ENCODE measurements at places on chromosomes 1 and 21.
A peak's percentile ranks its signal among the peaks of the same experiment; 100 is the strongest.

- DNase-seq: no peak
Observed at GRCh38 chr21:32364796-32365195, 28.0 kb downstream of the URB1 start.

DNA sequence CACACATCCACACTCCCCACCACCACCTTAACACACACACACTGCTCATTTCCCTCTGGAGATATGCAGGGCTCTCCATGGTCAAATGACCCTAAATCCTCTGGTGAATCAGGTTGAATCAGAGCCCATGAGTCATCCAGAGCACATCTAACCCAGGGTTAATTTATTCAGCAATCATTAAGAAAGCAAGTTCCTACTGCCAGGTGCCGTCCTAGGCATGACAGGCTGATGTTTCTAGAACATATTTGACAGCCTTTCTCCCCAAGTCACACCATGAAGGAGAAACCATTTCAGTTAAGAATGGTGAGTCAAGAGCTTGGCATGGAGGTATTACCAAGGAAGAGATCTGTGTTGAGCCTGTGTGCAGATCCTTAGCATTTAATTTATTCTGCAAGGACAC, 194.3 kb upstream of the CAMK1G start:
- DNase-seq: no peak

DNA sequence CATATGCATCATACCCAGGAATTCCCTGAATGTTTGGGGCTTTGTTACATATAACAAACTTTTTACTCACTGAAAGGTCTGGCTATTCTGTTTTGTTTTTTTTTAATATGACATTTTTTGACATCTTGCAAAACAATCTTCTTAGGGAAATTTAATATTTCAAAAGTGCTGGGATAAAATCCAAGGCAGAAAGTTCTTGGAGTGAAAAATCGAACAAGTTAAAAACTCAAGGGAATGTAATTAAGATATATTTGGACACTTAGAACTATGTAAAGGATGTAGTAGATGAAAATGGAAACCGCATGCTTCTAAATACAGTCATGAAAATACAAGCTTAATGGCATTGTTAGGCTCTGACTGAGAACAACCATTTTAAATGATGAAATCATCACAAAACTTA, 8.6 kb downstream of the CHODL start:
- no peak for DNase-seq

DNA sequence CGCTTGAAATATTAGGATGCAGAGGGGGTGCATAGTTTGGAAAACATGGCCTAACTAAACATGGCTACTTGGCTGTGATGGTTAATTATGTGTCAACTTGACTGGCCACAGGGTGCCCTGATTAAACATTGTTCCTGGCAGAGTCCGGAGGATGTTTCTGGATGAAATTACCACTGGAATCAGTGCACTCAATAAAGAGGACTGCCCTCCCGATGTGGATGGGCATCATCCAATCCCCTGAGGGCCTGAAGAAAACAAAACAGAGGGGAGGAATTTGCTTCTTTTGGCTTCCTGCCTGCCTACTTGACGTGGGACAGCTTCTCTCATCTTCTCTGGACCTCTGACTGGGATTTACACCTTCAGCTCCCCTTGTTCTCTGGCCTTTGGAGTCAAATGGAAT, 79.1 kb upstream of the KCNE2 start:
- no peak for DNase-seq

DNA sequence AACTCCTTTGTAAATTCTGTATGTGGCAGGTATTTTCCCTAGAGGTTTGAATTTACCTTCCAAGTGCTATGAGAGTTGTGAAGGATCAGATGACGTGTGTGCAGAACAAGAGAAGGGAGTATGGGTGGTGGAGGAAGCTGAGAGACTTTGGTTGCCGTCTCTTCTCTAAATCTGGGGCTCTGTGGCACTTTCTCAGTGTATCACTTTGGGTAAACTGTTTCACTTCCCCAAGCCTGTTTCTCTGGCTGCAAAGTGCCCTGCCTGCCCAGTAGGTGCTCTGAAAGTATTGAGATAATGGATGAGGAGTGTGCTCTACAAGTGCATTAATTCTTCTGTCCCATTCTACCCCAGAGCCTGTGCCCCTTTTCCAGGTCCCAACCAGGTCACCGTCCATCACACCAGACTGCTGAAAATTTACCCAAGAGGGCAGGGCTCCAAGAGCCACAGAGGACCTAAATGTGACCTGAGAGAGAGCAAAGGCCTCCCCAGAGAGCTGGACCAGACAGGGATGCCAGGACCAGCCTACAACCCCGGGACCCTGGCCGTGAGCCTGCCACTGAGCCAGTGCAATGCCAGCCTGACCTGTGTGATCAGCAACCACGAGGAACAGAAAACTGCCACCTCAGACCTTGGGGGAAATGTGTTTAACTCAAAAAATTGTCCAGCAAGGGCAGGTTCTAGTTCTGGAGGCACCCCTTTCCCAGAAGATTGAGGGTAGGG, 131.6 kb upstream of the ETV3 start:
- no peak for DNase-seq

DNA sequence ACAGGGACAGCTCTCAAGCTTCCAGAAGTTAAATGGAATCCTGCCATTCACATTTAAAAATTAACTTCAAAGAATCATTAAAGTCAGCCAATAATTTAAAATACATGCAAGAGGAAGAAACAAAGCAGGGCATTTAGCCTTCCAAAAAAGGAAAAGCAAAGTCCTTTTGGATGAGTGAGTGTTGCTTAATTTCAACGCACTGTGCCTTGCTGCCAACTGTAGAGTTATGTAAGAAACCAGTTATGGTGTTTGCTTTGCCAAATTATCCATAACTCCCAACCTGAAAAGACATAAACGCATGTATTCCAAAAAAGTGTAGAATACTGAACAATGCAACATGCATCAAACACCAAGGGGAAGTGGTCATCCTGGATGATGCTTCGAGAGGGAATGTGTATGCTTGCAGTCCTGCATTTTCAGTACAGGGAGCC, 16.1 kb upstream of the KCNE1 start:
- DNase-seq: no peak

- peak; percentile 80 for DNase-seq
Observed at GRCh38 chr1:23167353-23168078, 1.1 kb downstream of the LUZP1 start.

DNA sequence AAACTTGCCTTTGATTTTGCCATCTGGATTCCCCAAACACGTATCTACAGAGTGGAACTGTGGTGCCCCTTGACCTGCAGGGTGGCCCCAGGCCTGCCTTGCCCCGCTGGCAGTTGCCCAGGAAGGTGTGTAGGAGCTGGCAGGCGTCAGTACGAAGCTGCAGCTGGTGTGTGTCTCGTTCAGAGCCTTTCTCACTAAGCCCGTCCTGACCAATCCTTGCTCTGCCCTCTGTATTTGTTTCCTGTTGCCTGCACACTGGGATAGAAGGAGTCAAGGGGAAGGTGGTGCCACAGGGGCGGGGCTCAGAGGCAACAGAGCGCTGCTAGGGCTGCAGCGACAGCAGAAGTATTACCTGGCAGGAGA, 5.2 kb upstream of the VSIG8 start:
- DNase-seq: peak; percentile 54

GRCh38 chr21:33197496-33197895, 32.2 kb upstream of the IFNAR2 start:
- no peak for DNase-seq

- peak; percentile 89 for DNase-seq
Observed at GRCh38 chr1:228212966-228213844, 5.4 kb downstream of the OBSCN start.

All from right kidney (tissue), 9 donors.